ENCODE measurements at places on chromosomes 3 and 15.

DNA sequence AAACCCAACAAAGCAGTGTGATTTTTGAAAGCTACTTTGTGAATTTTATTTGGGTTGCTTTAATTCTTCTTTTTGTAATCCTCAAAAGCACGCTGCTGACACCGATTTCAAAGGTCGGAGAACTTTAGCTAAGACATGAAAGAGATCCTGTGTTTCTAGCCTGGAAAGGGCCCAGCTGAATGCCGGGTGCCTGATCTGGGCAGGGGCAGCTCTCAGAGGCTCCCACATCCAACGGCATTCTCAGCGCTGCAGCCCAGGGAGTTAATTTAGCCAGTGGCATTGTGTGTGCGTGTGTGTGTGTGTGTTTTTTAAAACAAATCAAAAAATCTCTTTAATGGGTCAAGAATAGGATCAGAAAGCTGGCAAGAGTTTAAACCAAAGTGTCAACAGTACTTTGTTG is 6.6 kb downstream of the RBP1 start:
- peak; percentile 25 for DNase-seq

DNA sequence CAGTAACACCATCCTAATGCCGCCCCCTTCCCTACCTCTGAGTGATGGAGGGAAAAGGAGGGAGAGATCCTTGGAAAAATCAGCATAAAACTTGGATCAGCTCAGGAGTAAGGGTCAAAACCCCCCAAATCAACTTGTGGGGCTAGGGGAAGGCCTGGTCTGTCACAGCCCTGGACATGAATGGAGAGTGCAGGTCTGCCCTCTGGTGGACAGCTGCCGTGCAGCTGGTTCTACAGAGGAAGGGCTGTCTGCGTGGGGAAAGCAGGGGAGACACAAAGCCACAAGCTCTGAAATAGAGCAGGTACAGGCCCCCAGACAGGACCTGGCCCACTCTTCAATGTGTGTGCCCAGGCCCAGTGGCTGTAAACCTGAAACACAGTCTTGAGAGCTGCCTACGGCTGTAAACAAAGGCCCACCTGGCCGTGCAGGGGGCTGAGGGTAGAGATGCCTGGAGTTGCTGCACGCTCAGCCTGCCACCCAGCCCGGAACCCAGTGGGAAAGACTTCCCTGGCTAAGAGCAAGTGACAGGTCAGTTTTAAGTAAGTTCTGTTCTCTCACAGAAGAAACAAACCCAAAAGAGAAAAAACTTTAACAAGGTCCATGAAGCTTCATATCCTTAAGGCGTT is 16.4 kb downstream of the CLK3 start:
- peak; percentile 58 for DNase-seq

GRCh38 chr3:59064276-59064675 is 14.5 kb upstream of the CFAP20DC start:
- DNase-seq = no peak

DNA sequence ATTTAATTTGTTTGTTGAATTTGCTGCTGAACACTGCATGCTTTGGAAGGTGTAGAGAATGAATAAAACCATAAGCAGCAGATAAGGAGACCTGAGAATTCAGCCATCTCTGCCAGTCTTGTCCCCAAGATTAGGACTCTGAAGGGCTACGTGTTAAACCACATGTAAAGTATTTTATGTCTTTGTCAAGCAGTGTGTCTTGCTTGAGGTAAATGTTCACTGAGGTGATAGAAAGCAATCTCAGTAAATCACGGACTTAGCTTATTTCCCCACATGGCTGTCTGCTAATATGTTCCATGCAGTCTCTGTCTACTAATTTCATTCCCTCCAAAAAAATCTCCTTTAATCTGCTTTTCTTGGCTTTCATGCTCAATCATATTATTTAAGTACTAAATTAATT is 467.1 kb downstream of the RAP2B start:
- DNase-seq = no peak

DNA sequence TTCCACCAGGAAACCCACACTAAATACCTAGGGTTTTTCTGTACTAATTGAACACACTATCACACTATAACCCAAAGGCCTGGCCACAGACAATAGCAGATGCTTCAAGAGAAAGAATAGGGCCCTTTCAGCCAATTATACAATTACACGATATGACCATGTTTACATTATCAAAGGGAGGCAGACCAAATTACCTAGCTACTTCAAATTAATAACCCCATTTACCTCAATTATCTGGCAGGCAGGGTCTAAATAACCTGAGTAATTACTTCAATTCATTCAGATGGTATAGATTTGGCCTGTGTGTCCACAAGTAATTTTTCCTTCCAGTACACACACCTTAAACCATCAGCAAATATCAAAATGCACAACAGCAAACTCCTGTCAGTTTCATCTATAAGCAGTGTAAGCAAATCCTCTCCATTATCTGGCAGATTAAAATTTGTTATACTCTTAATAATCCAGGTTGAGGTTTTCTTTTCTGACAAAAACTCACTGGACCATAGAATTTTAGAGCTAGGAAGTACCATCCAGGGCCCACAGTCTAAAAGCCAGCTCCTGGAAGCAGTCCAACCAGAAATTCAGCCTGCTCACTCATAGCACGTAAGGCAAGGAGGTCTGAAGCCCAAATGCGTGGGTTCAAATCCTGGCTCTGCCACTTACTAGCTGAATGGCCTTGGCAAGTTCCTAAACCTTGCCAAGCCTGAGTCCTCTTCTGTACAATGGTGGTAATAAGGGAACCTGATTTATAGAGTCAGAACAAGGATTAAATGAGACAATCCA is 51.8 kb downstream of the RFTN1 start:
- DNase-seq = no peak

GRCh38 chr15:80711886-80712285 is 16.8 kb downstream of the ABHD17C start:
- DNase-seq = no peak

- peak; percentile 57 for DNase-seq
Observed at GRCh38 chr15:69723404-69724096, 270.9 kb downstream of the RPLP1 start.

DNA sequence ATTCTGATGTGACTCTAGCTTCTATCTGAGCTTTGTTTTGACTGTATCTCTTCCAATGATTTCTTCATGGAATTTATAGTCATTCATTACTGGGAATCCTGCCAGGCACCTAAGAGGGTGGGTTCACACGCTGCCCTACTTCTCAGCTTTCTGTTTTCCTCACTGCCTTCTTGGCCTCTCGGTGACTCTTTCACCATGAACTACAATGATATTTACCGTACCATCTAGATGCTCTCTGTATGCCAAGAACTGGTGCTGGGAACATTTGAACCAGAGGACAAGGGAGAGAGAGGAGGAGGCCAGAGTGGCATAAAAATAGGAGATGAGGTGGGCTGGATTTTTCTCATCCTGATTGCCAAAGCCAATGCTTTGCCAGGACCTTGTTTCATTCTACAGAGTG is 280.0 kb upstream of the P2RY1 start:
- no peak for DNase-seq

- no peak for DNase-seq
Observed at GRCh38 chr3:61081554-61081953, 169.7 kb downstream of the FHIT start.

GRCh38 chr15:39837454-39837853 is 54.8 kb upstream of the FSIP1 start:
- DNase-seq = no peak

- peak; percentile 63 for DNase-seq
Observed at GRCh38 chr3:81816473-81817250, 55.2 kb upstream of the GBE1 start.

GRCh38 chr3:186511245-186511644 is 32.9 kb downstream of the CRYGS start:
- DNase-seq = no peak

- DNase-seq = peak; percentile 55
Observed at GRCh38 chr3:5022966-5023776, 43.9 kb downstream of the BHLHE40 start.

DNA sequence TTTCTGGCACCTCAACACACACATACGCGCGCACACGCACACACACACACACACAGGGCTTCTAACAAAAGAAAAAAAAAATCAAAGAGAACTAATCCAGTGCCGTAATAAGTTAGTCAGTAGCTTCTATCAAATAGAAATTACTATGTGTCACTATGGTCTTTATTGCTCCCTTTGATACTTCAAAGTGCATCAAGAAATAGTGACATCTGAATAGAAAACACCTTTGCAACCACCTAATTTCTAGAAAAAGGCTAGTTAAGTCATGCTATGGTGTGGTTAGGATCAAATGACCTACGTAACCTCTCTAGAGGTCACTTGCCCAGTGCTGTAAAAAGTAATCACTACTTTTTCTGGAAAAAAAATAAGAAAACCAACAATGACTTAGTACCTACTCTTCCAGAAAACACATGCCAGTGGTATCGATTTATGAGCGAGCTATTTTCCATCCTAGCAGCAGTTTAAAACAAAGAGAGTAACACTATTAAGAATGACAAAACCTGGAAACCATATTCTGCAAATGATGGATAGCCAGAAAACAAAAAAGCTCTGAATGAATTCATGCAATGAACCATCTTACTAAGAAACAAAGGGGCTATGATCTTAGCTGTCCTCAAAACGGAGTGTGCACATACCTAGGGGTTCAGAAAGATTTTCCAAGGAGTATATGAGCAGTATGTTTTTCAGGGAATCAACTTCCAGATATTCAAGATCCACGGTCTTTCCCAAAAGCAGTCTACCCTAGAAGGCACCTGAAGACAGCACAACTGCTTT is 6.8 kb downstream of the AVEN start:
- no peak for DNase-seq

DNA sequence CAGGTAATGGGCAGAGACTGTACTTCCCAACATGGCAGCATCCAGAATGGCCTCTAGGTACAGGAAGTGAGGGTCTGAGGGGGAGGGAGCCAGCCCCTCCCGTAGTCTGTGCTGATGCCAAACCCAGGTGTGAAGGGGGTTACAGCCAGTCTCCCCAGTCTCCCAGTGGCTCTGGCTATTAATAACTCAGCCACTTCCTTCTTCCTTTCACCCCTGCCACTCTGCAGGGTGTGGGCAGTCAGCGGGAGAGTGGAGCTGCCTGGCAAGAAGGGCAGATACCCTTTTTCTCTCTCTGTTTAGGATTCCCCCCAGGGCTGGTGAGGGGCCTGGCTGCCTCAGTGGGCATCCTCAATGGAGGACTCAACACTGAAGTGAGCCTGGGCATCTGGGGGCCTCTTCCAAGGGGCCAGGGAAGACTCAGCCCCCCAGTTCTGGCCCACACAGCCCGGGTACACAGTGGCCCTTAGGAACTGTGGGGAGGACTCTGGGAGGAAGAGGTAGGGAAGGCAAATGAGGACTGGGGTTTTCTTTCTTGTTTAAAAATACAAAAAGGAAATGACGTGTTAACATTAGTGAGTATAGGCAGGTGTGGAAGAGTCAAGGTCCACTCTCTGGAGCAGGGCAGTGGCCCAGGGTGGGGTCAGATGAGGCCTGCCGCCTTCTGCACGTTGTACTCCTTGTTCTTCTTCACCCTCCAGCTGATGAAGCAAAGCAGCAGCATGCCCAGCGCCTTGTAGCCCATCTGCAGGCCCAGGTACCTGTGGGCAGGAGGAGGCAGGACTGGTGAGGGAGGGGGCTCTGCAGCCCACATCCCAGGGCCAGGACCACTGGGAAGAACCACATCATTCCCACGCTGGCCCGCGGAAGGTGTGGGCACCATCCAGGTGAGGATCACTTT is 38.6 kb upstream of the RAB6B start:
- no peak for DNase-seq

DNA sequence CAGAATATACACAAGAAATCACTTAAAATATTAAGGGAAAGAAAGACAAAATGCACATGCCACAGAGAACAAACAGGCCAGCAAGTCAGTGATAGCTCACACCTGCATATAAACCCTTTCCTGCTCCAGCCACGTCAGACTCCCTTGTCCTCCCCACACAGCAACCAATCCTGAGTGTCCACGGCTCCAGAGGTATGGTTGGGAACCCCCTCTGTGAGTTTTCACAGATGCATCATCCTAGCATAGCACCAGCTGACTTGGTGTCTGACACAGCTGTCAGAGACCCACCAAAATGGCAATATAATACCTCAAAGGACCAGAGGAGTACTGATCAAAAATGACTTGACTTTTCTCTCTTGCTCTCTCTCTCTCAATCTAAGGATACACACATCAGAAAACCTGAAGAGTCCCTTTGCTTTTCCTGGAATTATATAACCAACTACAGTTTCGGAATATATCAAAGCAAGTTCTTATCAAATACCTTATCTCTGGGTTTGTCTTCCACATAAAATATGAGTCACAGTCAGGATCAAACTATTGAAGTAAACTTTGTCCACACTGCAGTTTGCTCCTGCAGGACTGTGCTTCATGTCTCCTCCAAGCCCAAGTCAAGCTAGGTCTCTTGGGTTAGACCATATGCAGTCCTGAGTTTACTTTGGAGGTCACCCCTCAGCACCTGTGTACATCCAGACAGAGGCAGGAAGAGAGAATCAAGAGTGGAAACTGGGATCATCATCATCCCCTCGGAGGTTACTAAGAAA is 187.1 kb upstream of the THBS1 start:
- no peak for DNase-seq

- DNase-seq = peak; percentile 84
Observed at GRCh38 chr15:60421544-60421943, 23.8 kb upstream of the ANXA2 start.
